ENCODE measurements at places on chromosomes 13 and 19.
A peak's percentile ranks its signal among the peaks of the same experiment; 100 is the strongest.

GRCh38 chr13:33135097-33135496, 118.9 kb downstream of the KL start:
- no peak for DNase-seq

DNA sequence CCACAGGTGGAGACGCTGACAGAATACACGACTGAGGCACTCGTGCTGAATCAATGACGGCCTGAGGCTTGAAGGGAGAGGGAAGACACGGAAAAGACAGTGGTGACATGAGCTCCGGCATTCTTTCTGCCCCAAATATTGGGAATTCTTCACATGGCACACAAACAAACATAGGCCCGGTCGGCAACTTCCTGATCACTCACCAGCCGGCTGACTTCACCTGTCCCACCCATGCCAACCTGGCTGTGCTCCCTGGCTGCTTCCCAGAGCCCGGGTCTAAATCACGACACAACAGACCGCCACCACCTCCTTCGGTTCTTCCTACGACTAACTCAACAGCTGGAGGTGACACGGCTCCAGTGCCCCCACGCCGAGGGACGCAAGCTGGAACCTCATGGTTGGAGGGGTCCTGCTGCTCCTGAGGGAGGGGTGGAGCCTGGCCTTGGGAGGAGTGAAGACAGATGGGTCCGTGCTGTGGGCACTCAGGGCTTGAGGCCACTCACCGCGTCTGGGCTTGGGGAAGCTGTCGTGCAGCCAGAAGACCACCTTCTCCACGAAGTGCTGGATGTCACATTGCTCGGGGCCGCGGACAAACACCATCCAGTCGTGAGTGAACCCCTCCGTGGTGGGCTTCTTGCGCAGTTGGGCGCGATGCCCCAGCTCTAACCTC, 9.6 kb downstream of the MLLT1 start:
- no peak for DNase-seq

- DNase-seq, result no peak
Measured at GRCh38 chr13:105105471-105105870, 1430.0 kb downstream of the EFNB2 start.

- no peak for DNase-seq
Measured at GRCh38 chr13:73519396-73520116, 460.8 kb downstream of the KLF5 start.

DNA sequence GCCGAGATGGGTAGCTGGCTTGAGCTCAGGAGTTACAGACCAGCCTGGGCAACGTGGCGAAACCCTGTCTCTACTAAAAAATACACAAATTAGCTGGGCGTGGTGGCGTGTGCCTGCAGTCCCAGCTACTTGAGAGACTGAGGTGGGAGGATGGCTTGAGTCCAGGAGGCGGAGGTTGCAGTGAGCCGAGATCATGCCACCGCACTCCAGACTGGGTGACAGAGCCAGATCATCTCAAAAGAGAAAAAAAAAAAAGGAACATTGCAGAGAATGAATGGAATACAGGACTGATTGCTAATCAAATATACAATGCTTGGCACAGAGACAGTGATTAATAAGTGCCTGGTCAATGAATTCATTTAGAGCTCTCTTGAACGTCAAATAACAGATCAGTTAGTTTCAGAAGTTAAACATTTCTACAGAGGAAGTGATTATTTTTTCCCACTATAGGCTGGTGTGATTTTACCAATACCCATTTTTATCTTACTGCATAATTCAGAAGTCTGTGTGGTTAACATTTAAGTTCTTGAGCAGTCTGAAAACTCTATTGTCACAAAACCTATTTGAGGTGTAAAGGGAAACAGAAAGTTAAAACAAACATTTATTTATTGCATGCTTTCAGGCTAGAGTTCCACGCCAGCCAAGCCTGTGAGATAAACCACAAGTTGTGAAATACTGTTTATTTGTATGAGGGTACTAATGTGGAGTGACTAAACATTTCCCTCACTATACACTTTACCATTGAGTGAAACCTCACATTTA, 7.7 kb upstream of the TBC1D4 start:
- DNase-seq, result no peak

DNA sequence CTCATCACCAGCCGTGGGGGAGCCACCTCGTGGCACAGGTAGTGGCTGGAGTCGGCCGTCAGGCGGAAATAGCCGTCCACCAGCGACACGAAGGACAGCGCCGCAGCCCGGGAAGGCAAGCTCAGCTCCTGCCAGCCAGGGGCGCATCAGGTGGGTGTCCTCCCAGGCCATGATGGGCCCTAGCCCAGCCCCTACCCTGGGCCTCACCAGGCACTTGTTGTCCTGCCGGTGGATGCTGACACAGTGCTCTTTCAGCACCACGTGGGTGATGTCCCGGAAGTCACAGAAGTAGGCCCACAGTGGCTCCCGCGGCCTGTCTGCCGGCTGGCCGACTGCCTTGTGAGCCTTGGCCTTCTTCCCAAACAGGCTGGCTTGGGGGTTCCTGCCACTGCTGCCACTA, 15.7 kb downstream of the TYK2 start:
- DNase-seq, result no peak

GRCh38 chr13:98570929-98571372, 6.0 kb downstream of the STK24 start:
- DNase-seq, result no peak

GRCh38 chr19:51959791-51960190, 26.8 kb downstream of the ZNF350 start:
- DNase-seq, result no peak

DNA sequence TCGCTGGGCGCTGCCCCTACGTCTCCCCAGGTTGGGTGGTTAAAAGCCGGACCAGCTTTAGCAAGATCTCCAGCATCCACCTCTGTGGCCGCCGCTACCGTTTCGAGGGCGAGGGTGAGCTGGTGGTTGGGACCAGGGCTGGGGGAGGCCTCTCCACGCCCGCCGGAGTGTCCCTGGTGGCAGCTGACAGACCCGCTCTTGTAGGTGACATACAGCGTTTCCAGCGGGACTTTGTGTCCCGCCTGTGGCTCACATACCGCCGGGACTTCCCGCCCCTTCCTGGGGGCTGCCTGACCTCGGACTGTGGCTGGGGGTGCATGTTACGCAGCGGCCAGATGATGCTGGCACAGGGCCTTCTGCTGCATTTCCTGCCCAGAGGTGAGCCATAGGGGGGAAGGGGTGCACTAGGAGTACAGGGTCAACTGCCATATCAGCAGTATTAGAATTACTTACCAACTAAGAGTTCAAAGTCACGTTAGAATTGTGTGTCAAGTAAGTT, 1.1 kb downstream of the ATG4D start:
- no peak for DNase-seq

- DNase-seq, result no peak
Measured at GRCh38 chr13:75318138-75318833, 163.7 kb downstream of the TBC1D4 start.

DNA sequence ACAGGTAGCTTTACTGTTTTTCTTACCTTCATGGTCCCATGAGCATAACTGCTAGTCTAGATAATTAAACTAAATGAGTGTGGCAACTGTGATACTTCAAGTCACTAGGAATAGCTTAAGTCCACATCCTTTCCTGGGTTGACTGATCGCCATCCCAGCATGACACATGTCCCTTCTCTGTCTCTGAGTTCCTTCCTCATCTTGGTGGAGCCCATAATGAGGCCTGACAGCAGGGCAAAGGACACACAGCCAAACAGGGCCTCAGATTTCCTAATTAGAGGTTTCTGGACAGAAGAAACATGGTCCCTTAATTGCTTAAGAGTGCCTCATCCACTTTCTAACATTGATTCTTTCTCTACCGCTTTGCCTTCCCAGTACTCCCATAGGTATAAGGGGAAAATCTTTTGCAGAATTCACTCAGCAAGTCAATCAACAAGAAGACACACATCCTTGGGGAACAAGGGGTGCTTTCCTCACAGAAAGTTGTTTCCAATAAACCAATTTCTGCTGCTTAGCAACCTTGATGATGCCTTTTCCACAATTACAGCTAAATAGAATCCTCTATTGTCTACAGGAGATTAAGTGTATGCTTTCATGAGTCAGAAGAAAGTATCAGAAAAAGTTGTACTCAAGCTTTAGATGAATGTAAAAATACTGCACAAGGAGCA, 208.3 kb upstream of the SERP2 start:
- DNase-seq, result no peak

DNA sequence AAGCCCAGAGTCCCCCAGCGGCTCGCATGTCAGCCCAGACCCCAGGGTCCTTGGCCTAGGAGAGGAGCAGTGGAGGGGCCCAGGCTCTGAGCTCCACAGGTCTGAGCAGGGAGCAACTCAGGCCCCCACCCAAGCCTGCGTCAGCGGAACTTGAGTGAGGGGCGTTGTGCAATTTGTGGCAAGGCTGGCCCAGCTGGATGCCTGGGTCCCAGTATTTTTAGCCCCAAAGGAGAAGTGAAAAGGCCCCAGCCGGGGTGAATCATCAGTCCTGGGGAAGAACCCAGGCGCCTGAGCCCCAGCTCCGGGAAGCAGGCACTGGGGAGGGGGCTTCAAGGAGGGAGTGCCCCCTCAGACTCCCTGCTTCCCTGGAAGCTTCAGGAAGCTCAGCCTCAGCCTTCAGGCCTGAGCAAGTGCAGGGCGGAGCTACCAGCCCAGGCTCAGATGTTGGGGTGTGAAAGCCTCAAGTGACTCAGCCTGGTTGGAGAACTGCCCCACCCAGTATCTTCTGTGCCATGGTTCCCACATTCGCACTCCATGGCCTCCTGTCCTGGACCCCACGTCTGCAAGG, 7.2 kb downstream of the MED29 start:
- no peak for DNase-seq

GRCh38 chr13:96947343-96947910, 46.8 kb downstream of the OXGR1 start:
- DNase-seq, result no peak

GRCh38 chr19:9958379-9958821, 22.1 kb upstream of the OLFM2 start:
- DNase-seq, result no peak

GRCh38 chr19:11421371-11422098, 2.4 kb upstream of the RGL3 start:
- peak; percentile 34 for DNase-seq

GRCh38 chr19:15367439-15367838, 12.1 kb downstream of the AKAP8 start:
- no peak for DNase-seq

DNA sequence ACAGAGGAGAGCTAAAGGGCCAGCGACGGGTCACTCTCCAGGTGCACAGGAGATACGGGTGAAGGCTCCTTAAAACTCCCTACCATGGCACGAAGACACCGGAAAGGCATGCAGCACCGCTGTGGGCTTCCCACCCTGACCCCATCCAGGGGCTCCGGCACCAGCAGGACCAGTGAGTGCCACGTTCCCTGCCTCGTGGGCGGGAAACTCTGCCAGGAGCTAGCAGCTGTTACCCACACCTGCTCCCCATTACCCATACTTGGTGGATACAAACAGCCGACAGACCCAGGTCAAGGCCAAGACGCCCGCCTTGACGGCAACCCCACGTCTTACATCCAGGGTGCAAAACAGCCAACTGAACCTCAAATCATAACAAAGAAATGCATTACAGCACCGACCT, 56.7 kb downstream of the GNG7 start:
- no peak for DNase-seq

GRCh38 chr19:16554776-16555175, 12.5 kb upstream of the CHERP start:
- DNase-seq, result no peak

- DNase-seq, result no peak
Measured at GRCh38 chr13:25762281-25762680, 289.5 kb downstream of the SHISA2 start.

DNA sequence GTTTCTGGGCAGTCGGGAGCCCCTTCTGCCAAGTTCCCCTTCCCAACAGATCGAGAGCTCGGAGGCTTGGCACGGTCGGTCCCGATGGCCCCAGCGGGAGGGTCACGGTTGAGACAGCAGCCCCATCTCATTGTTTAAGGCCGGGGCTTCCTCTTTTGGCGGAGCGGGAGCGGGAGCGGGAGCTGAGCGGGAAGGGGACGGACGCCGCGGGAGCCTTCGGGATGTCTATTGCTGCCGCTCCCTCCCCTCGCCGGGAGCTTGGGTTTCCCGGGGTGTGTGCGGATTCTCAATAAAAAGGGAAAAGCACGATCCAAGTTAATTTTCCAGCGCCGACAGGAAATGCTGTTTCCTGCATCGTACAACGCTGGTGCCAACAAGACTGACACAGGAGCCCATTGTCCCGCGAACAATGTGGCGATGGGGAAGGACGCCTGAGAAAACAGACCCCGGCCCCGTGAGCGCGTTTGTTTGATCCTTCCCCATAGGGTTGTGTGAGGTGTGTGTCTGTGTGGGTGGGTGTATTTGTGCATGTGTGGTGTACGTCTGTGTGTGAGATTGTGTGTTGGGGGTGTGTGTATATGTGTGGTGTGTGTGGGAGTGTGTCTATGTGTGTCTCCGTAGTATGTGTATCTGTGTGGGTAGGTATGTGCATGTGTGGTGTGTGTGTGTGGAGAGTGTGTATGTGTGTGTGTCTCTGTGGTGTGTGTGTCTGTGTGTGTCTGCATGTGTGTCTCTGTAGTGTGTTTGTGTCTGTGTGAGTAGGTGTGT, 36.3 kb upstream of the FLT1 start:
- no peak for DNase-seq

GRCh38 chr19:18520848-18521691, 800 bp downstream of the ELL start:
- DNase-seq, result peak; percentile 25

DNA sequence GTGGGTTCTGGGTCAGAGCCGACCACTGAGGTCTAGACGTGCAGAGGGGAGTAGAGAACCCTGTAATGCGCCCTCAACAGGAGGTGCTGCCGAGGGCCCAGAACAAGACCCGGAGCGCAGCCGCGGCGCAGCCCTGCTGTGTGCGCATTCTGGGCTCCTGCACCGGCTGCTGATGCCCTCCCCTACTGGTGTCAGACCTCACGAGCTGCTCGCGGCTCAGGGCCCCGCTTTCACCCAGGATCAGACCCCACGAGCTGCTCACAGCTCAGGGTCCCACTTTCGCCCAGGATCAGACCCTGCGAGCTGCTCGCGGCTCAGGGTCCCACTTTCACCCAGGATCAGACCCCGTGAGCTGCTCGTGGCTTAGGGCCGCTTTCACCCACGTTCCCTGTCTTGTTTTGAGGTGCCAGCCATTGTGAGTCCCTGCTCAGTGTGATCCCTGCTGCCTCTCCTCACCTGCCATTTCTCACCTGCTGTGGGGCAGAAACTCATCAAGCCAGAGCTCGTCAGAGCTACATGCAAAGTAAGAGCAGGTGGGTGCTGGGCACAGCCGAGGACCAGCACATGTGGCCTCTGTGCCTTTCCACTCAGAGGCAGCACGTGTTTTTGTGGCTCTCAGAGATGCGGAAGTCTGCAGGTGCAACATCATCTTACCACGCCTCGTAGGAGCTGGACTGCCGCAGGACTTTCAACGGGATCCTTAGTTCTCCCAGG, 47.0 kb upstream of the C13orf46 start:
- no peak for DNase-seq
